ENCODE measurements at places on chromosomes 7 and 10. TPM values are rescaled to one million over a fixed set of nuclear protein-coding genes. Genes with fewer than 3 reads are reported as not detected.

DKK1 gene
- total RNA-seq: not detected

RADIL gene
- 3.9 TPM for total RNA-seq

CUZD1 gene
- not detected for total RNA-seq

CBX3 gene
- 59.3 TPM for total RNA-seq

MSMB gene
- not detected for total RNA-seq

PHYHIPL gene
- not detected for total RNA-seq

PPP1R3A gene
- total RNA-seq: 121 TPM

GIMAP6 gene
- 33.5 TPM for total RNA-seq

ZYX gene
- 75.9 TPM for total RNA-seq

TRA2A gene
- total RNA-seq: 27.7 TPM

FZD8 gene
- 9.0 TPM for total RNA-seq

INSYN2A gene
- not detected for total RNA-seq

GLI3 gene
- 3.9 TPM for total RNA-seq

FAM200A gene
- 6.8 TPM for total RNA-seq

NEURL1 gene
- total RNA-seq: 0.05 TPM

PRTFDC1 gene
- 7.1 TPM for total RNA-seq

DNA sequence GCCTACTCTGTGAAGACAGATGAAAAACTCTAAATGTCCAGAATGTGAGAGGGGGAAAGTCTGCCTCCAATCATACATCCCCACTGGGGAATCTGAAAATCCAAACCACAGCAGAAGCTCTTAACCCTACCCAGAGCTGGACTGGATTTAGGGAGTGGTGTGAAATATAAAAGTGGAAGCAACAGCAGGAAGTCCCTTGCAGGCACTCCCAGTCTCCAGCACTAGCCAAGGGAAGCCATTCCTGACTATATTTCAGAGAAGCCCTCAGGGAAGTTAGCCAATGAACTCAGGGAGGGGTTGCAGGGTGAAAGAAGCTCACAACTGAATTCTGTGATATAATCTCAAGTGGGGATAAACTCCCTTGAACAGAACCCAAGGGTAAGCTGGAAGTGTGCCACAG lies 51.5 kb downstream of the CRPPA start:
- no peak for DNase-seq

GRCh38 chr7:93055543-93056107 lies 62.2 kb downstream of the SAMD9 start:
- no peak for DNase-seq

DNA sequence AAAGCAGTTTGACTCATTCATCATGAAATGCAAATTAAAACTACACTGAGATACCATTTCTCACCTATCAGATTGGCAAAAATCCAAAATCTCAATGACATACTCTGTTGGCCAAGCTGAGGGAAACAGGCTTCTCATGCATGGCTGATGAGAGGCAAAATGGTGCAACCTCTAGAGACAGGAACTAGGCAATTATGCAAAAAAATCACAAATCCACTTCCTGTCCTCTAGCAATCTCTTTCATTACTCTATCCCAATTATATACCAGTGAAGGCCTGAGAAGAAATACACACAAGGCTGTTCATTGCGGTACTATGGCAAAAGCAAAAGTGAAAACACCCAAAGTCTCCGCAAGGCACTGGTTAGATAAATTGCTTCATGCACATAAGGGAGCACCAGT lies 25.9 kb upstream of the PTPRN2 start:
- no peak for DNase-seq

GRCh38 chr7:120181499-120181898 lies 91.5 kb upstream of the KCND2 start:
- no peak for DNase-seq

DNA sequence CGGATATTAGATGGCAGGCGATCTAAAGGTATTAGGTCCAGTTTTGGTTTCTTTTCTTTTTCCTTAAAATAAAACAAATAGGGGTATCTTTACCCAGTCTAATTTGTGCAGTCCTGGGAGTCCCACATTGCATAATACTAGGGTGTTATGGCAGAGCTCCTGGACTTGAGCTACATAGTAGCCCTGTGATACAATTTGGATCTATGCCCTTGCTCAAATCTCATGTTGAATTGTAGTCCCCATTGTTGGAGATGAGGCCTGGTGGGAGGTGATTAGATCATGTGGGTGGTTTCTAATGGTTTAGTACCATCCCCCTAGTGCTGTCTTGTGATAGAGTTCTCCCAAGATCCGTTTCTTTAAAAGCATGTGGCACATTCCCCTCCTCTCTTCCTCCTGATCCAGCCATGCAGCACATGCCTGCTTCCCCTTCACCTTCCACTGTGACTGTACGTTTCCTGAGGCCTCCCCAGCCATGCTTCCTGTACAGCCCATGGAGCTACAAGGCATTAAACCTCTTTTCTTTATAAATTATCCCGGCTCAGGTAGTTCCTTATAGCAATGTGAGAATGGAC lies 141.9 kb downstream of the RPS24 start:
- no peak for DNase-seq

GRCh38 chr10:4018054-4018511 lies 233.1 kb upstream of the KLF6 start:
- no peak for DNase-seq

DNA sequence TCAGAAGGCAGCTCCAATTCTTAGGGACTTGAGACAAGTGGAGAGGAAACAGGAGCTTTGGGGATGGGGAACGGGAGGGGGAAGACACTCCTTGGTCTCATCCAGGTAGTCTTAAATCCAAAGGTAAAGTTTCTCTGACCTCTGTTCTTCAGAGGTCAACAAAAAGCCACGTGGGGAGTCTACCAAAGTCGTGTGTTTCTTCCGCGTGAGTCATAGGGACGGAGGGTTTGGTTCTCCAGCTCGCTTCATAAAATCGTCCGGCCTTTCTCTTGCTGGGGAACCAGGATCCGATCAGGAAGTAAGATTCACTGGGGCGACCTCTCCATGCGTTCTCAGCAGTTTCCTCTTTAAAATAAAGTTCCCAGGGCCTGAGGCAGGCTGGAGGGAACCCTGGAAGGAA lies 275.7 kb downstream of the TCERG1L start:
- DNase-seq: no peak

- no peak for DNase-seq
These were observed 69.0 kb downstream of the VIPR2 start for GRCh38 chr7:159075563-159076238.

DNA sequence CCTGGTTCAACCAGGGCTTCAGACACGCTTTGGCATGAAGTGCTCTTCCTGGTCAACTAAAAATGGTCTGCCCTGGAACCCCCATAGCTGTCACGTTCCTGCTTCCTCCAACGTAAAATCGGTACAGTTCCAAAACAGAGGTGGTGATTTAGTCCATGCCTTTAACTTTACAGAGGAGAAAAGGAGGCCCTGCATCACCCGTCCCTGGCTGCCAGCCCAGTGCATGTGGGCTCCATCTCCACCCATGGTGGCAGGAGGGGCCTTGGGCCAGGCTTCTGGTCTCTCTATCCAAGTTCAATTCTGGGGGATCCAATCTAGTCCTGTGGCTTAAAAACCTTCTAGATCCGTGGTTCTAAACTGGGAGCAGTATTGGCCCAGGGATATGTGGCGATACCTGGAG lies 18.7 kb downstream of the ECHDC3 start:
- peak; percentile 69 for DNase-seq

DNA sequence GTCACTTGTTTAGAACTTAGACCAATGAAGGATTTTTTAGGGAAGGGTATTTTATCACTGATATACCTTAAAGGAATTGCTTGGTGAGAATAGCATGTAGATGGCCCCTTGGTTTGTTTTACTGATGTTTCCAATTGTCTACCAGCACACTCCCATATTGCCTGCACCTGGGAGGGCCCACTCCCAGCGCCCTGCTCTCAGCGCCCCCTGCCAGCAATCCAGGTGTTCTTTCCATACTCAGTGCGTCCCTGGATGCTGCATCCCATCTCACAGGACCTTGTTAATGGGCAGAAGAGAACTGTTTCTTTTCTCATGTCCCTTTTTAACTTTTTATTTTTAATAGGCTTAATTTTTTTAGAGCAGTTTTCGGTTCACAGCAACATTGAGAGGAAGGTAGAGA lies 24.1 kb upstream of the SFRP5 start:
- no peak for DNase-seq

- no peak for DNase-seq
These were observed 74.2 kb upstream of the ZNF716 start for GRCh38 chr7:57375783-57376182.

DNA sequence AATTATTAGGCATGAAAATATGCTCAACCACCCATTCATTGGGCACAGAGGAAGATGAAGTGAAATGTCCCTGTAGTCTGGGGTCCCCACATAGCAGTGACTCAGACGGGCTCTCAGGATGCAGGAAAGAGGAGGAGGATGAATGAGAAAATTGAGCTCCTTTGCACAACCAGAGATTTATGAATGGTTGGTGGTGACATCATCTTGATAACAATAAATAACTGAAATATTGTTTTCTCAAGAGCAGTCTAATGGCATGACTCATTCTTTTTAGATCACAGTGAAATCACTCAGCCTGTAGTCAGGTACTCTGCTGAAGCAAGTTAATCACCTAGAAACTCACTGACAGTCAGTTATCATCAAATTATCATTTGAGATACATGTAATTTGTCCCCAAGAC lies 254.1 kb downstream of the RELN start:
- DNase-seq: no peak

- DNase-seq: no peak
These were observed 12.7 kb downstream of the FAM241B start for GRCh38 chr10:69642747-69643146.

GRCh38 chr7:19080093-19080492 lies 37.3 kb downstream of the TWIST1 start:
- DNase-seq: no peak

DNA sequence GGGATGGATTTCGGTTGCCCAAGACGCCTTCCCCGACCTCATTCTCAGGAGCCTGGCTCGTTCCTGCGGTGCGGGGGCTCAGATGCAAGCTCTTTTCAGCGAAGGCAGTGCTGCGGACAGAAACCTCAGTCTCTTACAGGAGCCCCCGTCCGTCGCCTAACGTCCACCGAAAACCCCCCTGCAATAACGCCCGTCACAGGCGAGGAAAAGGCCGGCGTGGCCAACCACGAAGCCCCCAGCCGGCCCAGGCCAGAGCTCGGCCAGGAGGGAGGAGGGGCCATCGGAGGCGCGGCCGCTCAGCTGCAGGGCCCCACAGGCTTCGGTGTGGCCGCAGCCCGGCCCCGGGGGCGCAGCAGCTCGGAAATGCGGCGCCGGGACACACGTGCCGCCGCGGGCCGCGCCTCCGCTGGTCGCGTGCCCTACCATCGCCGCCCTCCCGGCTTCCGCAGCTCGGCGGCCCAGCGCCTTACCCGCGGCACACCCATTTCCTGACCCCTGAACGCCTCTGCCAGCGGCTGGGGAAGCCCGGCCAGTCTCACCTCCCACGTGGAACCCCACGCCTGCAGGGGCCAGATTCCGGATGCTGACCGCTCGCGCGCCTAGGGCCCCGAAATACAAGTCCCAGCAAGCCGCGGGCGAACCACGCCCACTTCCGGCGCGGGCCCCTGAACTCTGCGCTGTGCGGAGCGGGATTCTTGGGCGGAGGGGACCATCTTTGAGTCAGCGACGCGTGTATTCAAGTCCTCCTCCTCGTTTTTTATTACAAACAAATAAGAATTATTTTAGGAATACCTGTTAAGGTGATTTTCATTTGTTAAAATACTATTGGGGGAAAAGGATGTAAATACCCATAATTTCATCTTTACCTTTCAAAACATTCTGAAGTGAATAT lies at the start of gene ZNF239:
Gene ZNF239, minus strand, starts transcription at position 616 of the 892 bp plus-strand sequence. CDS start 16,537 bp downstream, outside the sequence.
- DNase-seq: peak; percentile 94

DNA sequence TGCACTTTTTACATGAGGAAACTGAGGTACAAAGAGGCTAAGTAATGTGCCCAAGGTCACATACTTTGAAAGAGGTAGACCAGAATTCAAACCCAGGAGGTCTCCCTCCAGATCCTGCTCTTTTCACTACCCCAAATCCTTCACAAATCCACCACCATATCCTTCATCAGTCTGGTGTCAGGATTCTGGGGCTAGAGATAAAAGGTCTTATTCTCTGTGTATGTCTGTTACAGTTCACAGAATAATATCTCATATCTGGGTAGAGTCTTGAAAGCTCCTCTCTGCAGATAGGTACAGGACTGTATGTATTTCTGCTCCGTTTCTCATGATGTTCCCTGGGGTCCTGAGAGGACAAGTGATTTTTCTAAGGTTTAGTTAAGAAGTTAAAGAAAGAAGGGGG lies 4.9 kb downstream of the PIK3CG start:
- no peak for DNase-seq

DNA sequence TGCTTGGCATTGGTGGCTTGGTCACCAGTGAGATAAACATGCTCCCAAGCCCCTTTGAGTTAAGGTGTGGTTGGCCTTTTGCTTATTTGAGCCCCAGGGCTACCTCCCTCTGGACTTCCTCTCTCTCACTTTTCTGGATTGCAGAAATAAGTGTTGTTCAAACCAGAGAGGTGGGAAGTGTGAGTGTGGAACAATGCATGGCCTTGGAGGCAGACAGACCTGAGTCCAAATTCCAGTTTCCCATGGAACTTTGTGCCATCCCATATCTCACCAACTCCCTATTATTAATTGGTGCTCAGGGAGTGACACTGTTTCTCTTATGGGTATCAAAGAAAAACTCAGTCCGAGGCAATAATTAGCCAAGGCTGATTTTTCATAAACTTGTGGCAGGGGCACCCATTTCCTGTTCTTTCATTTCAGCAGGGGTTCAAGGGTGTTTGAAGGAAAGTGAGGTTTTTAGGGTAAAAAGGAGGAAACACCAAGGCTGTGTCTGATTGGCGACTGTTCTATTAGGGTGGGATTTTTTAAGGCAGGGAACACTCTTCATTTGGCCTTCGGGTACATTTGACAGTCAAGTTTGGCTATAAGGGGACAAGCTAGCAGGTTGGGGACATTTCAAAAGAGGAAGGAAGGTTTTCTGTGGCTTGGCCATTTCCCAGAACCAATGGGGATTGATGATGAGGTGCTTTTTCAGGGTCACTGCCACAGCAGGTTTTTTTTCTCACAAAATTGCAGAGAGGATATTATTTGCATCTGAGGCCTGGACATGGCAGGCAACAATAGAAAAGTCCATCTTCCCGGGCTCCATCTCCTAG lies 148.8 kb upstream of the NPY start:
- DNase-seq: no peak

DNA sequence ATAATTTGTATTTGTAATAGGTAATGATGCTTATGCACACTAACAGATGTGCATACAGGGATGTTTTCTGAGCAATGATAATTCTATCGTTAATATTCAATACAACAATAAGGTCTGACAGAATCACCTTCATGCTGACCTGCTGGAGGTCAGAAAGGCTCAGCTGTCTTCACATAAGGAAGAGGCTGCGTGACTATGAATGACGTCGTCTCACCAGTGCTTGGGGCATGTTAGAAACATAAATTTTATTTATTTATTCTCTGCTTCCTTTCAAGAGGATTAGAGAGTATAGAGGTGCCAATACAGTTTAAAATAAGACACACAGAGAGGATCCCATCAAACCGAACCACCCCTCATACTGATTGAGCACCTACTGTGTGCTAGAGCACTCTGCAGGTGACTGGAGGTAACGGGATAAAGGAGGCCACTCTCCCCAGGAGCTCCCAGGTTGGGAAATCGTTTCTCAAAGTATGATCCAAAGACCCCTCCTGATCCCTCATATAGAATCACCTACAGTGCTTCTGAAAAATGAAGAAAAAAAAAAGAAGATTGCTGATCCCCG lies 265.6 kb upstream of the NPVF start:
- DNase-seq: no peak

GRCh38 chr7:17069146-17069545 lies 187.4 kb upstream of the AGR3 start:
- no peak for DNase-seq

- no peak for DNase-seq
These were observed 110.4 kb downstream of the CUX1 start for GRCh38 chr7:101927802-101928201.

GRCh38 chr7:76069238-76069638 lies 21.3 kb downstream of the MDH2 start:
- DNase-seq: no peak

- DNase-seq: peak; percentile 77
These were observed 41.9 kb upstream of the SYPL1 start for GRCh38 chr7:106153891-106154449.
